ENCODE measurements at places on chromosomes 6 and 20.
A peak's percentile ranks its signal among the peaks of the same experiment; 100 is the strongest.

GRCh38 chr20:10060226-10060625, 25.4 kb downstream of the ANKEF1 start:
- H3K36me3 ChIP-seq = peaks cover 19% of the 10 kb centered on the region
- H3K27me3 ChIP-seq = peaks cover 34% of the 10 kb centered on the region
- peak overlapping the region; percentile 13 for H3K4me3 ChIP-seq
- peak; percentile 72 for DNase-seq

DNA sequence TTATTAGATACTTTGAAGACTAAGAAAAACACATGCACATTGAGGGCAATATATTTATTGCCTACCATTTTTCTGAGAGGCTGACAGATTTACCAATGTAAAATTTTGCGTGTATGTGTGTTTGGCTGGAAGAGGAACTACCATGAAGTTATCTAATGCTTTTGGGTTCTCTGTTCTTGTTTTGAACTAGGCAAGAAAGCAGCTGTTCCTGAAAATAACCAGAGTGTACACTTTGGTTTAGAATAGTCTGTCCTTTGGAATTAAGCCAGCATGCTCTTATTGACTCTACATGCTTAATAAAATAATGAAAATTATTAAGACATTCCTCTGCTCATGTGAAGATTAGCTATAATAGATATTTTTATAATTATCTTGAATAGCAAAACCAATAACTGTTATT, 129.2 kb downstream of the MYB start:
- H3K4me1 ChIP-seq = peaks cover 24% of the 10 kb centered on the region
- no peak overlapping the region for H3K4me3 ChIP-seq
- H3K36me3 ChIP-seq = peaks cover 18% of the 10 kb centered on the region
- DNase-seq = no peak
- no peaks in the 10 kb centered on the region for H3K27me3 ChIP-seq
- no peak overlapping the region for H3K27ac ChIP-seq

DNA sequence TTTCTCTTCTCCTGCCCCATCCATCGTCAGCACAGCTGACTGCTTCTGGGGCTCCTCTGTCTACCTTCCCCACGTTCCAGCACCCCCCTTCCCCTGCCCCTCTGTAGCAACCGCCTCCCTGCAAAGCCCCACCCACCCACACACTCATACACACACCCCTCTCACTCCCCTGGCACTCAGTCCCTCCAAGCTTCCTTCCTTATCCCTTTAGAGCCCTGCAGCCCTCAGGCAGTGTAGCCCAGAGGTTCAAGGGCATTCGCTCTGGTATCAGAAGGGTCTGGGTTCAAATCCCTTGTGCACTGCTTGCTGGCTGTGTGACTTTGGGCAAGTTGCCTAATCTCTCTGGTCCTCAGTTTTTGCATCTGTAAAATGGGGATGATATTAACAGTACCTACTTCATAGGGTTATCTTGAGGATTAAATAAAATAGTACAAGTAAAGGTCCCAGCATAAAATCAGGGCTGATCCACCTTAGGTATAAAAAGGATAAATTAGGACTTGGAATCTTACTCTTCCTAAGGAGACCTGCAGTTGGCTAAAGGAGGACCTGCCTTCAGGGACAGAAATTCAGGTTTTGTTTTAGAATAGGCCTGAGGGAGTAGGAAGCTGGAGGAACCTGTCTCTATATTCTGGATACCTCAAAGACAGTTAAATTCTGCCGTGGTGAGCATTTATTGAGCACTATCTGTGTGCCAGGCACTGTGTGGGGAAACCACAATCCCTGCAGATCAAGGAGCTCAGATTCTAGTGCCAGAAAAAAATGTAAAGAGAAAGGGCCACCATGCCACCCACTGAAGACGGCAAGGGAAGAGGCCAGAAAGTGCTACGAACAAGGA, 94.1 kb downstream of the SNX5 start:
- H3K27me3 ChIP-seq = peaks cover under 1% of the 10 kb centered on the region
- H3K4me3 ChIP-seq = no peak overlapping the region
- H3K36me3 ChIP-seq = no peaks in the 10 kb centered on the region
- peaks cover 42% of the 10 kb centered on the region for H3K4me1 ChIP-seq

- H3K27me3 ChIP-seq = peaks cover 6% of the 10 kb centered on the region
- no peak for DNase-seq
- no peaks in the 10 kb centered on the region for H3K36me3 ChIP-seq
Measured at GRCh38 chr20:7843613-7844012, 96.6 kb downstream of the HAO1 start.

- H3K27me3 ChIP-seq = no peaks in the 10 kb centered on the region
- H3K4me1 ChIP-seq = peaks cover 28% of the 10 kb centered on the region
- peaks cover 24% of the 10 kb centered on the region for H3K36me3 ChIP-seq
- peak overlapping the region; percentile 94 for H3K4me3 ChIP-seq
- peak overlapping the region; percentile 94 for H3K27ac ChIP-seq
- no peak for DNase-seq
Measured at GRCh38 chr20:20017844-20018185, 653 bp downstream of the NAA20 start.

DNA sequence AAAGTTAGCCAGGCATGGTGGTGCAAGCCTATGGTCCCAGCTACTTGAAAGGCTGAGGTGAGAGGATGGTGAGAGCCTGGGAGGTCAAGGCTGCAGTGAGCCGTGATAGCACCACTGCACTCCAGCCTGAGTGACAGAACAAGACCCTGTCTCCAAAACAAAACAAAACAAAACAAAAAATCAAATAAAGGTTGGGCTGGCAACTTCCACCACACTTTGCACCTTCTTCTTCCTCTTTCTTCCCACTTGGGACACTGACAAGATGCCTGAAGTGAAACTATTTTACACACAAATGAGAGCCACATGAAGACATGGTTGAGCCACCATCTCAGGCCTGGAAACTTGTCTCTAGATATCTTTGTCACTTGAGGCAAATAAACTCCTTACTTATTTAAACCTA, 53.8 kb upstream of the CCDC28A start:
- no peaks in the 10 kb centered on the region for H3K27me3 ChIP-seq
- peaks cover 15% of the 10 kb centered on the region for H3K4me1 ChIP-seq
- H3K36me3 ChIP-seq = no peaks in the 10 kb centered on the region
- DNase-seq = no peak
- peak overlapping the region; percentile 3 for H3K27ac ChIP-seq

DNA sequence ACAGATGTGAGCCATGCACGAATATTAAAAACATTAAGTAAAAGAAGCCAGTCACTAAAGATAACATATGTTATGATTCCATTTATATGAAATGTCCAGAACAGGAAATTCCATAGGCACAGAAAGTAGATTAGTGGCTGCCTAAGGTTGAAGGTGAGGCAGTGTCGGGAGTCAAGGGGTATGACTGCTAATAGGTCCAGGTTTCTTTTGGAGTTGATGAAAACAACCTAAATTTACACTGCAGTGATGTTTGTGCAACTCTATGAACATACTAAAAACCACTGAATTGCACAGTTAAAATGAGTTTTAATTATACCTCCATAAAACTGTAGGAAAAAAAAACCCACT, 14.4 kb downstream of the SRPK1 start:
- peaks cover 49% of the 10 kb centered on the region for H3K36me3 ChIP-seq
- no peak overlapping the region for H3K4me3 ChIP-seq
- no peaks in the 10 kb centered on the region for H3K27me3 ChIP-seq
- DNase-seq = no peak
- no peak overlapping the region for H3K27ac ChIP-seq
- H3K4me1 ChIP-seq = peaks cover 13% of the 10 kb centered on the region

DNA sequence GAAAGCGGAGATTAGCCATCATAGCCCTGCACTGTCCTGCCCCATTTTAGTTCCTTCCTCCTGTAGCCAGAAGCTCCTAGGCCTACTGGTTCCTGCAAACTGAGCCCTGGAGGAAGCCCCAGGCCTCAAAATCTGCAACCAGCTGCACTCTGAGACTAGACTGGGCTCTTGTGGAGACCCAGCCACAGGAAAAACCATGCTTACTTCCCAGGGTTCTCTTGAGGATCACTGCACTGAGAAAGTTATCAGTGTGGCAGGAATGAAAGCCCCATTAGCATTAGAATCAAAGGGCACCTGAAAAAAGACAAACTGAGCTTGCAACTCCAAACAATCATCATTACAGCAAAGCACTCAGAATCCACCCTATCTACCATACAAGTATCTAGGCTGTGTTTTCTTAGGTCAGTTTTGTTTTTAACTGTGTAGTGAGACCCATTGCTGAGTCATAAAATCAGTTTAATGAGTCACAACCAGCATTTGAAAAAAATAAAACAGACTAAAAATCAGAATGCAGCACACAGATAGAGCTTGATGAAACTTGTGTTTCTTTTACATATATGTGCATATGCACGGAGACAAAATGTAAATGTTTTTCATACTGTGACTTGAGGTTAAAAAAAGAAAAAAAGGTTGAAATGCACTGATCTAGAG, 91.0 kb downstream of the UNC5CL start:
- H3K36me3 ChIP-seq = no peaks in the 10 kb centered on the region
- no peak overlapping the region for H3K4me3 ChIP-seq
- H3K27ac ChIP-seq = no peak overlapping the region
- H3K4me1 ChIP-seq = no peaks in the 10 kb centered on the region
- peaks cover 13% of the 10 kb centered on the region for H3K27me3 ChIP-seq
- DNase-seq = no peak

- H3K36me3 ChIP-seq = no peaks in the 10 kb centered on the region
- no peak overlapping the region for H3K27ac ChIP-seq
- no peaks in the 10 kb centered on the region for H3K4me1 ChIP-seq
- no peaks in the 10 kb centered on the region for H3K27me3 ChIP-seq
Measured at GRCh38 chr6:164795056-164795815, 514.2 kb downstream of the C6orf118 start.

DNA sequence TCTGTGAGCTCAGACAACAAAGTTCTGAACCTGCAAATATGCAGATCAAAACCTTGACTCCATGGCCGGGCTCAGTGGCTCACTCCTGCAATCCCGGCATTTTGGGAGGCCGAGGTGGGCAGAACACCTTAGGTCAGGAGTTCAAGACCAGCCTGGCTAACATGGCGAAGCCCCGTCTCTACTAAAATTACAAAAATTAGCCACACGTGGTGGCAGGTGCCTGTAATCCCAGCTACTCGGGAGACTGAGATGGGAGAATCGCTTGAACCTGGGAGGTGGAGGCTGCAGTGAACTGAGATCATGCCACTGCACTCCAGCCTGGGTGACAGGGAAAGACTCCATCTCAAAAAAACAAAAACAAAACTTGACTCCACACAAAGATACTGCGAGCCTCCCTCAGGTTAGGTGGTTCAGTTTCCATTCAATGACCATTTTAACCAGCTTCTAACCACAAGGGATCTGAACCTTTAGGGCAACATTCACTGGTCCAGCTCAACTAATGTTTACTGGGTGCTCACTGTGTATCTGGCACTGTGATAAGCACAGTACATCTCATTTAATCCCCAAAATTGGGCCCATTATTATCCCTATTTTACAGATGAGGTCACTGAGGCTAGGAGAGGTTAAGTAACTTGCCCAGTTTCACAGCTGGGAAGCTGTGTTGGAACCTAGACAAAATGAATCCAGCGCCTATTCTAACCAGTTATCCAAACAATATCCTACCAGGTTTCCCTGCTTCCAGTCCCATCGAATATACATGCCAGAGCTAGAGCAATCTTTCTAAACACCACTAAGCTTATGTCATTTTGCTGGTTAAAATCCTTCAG, 1.8 kb downstream of the SNRPB start:
- H3K4me3 ChIP-seq = peak overlapping the region; percentile 97
- H3K36me3 ChIP-seq = peaks cover 58% of the 10 kb centered on the region
- DNase-seq = no peak
- peaks cover 50% of the 10 kb centered on the region for H3K4me1 ChIP-seq

- H3K4me1 ChIP-seq = peaks cover 89% of the 10 kb centered on the region
- peak overlapping the region; percentile 100 for H3K27ac ChIP-seq
- H3K27me3 ChIP-seq = no peaks in the 10 kb centered on the region
- peaks cover 8% of the 10 kb centered on the region for H3K36me3 ChIP-seq
- peak; percentile 89 for DNase-seq
- H3K4me3 ChIP-seq = peak overlapping the region; percentile 80
Measured at GRCh38 chr6:356828-357251, 34.7 kb upstream of the IRF4 start.

DNA sequence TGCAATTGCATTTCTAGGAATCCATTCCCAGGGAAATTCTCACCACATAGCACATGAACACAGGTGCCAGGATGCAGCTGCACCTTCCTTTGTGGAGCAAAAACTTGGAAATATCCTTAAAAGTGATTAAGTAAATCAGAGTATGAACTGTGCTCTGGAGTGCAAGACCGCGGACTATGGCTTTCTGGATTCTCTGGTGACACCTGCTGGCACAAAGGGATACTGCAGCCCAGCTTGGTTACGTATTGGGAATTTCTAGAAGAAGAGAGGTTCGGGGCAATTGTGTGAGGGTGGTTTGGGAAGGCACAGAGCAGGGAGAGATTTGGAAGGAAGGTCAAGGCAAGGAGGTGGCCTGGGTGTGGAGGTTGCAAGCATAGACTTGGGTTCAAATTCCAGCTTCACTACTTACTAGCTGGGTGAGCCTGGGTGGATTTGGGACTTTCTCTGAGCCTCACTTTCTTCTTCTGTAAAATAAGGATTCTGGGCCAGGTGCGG, 15.9 kb upstream of the PEDS1 start:
- peak; percentile 56 for DNase-seq
- no peak overlapping the region for H3K4me3 ChIP-seq
- H3K36me3 ChIP-seq = no peaks in the 10 kb centered on the region
- no peak overlapping the region for H3K27ac ChIP-seq
- H3K4me1 ChIP-seq = peaks cover 28% of the 10 kb centered on the region

DNA sequence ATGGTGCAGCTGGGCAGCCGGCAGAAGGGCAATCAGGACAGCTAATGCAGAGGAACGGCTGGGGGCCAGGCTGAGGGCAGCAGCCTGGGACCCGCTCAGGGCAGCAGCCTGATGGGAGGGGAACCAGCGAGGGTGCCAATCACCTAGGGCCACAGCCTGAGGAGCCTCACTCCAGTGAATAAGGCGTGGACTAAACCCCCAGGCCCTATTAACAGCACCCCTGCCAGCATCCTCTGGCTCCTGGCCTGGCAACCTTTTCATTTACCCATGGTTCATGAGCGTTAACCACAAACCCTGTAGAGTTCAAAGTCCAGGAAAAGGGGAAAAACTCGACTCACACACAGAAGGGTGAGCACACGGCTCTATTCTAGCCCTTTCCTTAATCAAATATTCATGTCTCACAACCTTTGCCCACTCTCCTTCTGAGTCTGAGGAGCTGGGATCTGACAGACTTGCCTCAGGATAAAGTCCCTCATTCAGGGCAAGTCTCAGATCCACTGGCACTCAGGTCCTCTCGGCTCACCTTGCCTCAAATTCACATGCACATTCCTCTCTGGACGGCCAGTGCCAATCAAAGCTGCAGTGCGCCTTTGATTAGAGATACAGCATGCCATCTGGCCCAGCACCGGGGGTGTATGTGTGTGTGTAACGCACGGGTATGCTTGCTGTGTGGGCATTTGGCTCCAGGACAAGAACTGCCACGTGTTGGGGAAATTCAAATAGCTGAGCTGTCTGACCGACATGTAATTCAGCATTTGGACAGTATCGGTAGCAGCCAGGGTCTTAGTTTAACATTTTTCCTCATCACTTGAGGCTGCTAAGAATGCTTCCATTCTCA, 86.9 kb upstream of the TRAF3IP2 start:
- H3K4me1 ChIP-seq = peaks cover 3% of the 10 kb centered on the region
- no peak overlapping the region for H3K27ac ChIP-seq
- no peaks in the 10 kb centered on the region for H3K27me3 ChIP-seq
- no peak overlapping the region for H3K4me3 ChIP-seq
- H3K36me3 ChIP-seq = peaks cover 63% of the 10 kb centered on the region

Measured in stimulated activated naive B cell treated with anti-CD40 and anti-IgM and Interleukin-4, amounts not matched to agents 10 μg/mL and 1 μg/mL and 100 μg/mL, for 72 hours (primary cell).